ENCODE measurements at places on chromosomes 7 and 10. TPM values are rescaled to one million over a fixed set of nuclear protein-coding genes. Genes with fewer than 3 reads are reported as not detected.
A peak's percentile ranks its signal among the peaks of the same experiment; 100 is the strongest.

DNA sequence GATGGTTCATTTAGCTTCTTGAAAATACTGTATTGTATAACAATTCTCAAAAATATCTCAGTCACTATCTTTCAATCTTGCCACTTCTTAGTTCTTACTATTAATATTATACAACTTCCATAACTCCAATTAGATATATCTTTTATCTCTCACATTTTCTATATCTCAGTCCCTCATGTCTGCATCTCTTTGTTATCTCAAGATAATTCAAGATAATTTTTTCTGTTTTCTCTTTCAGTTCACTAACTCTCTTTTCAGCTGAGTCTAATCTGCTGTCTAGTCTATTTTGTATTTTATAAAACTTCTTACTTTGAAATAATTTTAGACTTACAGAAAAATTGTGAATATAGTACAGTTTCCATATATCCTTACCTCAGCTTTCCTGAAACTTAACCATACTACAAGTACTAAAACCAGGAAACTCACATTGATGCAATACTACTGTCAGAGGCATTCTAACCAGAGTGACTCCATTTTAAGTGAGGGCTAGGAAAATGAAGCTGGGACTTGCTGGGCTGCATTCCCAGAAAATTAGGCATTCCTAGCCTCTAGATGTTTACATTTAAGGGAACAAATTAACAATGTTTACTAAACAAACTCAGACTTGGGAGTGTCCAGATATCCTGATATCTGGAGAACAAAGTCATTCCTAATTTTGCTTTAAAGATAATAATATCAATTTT is 38.4 kb downstream of the DNAJC1 start:
- DNase-seq: no peak

Gene PAPOLB
- total RNA-seq: not detected

DNA sequence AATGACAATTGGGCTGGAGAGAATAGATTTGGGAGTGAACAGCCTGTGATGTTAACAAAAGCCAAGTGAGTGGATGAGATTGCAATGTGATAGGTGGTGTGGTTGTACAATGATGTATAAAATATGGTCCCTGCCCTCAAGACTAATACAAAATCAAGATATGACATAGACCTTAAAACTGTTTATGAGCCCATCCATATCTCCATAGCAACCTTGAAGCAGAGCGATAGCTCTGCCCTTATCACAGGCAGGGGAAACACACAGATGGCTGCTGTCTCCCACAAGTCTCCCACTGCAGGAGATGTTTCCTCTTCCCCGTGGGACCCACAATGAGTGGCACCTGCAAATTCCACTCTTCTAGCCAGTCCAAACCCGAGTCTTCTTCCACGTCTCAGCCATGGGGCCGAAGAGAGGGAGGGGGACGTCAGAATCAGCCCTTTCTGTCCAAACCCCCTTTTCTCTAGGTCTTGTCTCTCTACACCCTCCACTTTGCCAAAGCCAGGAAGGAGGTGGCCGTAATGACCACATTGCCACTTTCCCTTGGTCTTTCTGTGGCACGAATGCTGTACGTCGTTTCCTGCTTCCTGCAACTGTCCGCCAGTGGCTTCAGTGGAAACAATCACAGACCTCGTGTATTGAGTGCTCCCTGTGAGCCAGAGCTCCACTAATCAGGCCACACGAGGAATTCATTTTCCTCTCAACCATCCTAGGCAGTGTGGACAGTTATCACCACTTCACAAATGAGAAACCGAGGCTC is 7.5 kb upstream of the TBXAS1 start:
- no peak for DNase-seq

DNA sequence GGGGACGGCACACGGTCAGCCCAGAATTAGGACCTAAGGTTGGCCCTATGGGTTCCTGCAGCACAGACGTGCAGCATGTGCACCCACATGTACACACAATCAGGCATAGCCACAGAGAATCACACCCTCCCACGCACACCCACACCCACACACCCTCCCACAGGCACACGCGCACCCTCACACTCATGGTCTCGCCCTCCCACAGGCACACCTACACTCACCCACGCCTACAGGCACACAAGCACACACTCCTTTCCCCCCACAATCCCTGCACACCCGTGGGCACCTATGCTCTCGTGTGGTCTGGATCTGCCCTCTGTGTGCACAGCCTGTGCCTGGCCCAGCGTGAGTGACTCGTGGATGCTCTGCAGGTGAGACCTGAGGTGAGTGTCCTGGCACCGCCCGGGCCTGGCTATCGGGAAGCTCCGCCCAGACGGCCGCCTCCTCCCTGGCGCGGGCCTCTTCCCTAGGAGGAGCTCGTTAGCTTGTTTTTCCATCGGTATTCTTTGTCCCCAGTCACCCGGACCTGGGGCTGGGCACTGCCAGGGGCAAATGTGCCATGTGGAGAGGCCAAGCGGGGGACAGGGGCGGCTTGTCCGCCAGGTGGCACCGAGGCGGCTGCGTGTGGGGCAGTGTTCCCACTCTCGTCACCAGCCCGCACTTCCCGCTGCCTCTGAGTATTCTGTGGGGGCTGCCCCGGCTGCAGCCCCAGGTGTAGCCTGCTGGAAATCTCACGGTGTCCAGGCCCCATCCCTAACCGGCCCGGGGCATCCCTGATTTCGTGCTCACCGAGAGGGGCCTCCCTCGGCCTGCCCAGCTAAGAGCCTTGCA is 110.2 kb upstream of the FAM20C start:
- no peak for DNase-seq

- DNase-seq: no peak
These were observed 121.8 kb downstream of the INHBA start for GRCh38 chr7:41581041-41581440.

- DNase-seq: no peak
These were observed 8.4 kb upstream of the SCART1 start for GRCh38 chr10:133445268-133445732.

DNA sequence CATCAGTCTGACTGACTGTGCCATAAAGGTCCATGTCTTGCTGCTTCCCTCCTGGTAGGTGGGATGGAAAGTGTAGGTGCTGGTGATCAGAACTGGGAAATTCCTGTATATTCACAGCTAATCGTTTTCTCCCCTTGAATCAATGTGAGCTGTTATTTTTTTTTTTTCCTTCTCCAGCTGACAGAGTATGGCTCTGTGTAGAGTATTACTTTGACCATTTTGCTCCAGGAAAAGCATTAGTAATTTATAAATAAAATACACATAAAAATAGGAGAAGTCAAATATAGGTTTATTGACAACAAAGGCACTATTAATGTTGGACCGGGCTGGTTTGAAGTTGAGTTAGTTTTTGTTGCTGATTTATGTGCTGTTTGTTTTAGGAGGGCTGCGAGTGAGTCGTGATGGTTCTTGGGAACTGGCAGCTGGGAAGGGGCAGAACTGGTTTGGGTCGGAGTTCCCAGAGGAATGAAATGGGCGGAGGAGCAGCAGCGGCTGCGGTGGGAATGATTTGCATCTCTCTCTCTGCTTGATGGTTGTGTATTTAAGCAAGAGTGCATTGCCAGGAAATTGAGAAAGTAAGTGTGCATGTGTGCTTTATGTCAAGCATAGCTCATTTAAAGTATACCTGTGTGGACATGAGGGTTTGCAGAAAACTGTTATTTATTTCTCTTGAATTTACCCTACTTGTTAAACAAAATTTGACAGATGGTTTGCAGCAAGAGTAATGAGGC is 80.9 kb downstream of the LRMDA start:
- no peak for DNase-seq

DNA sequence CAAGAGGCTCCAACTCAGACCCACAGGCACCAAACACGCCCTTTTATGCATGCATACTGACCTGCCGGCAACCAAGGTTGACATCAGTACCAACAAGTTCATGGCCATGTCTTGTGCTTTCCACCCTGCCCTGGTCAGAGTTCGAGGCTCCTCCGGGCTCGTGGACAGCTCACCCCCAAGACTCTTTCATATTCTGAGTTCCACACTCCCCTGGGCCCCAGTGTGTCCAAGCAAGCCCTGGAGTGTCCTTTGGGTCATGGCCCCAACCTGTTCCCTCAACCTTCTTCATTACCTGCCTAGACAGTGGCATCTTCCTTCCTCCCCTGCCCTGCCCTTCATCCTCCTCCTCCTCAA is 40.5 kb downstream of the HIF1AN start:
- DNase-seq: no peak

Gene RASA4
- 0.61 TPM for total RNA-seq

Gene KLHDC10
- total RNA-seq: 38.2 TPM

GRCh38 chr10:29285624-29286051 is 3.2 kb upstream of the LYZL1 start:
- no peak for DNase-seq

DNA sequence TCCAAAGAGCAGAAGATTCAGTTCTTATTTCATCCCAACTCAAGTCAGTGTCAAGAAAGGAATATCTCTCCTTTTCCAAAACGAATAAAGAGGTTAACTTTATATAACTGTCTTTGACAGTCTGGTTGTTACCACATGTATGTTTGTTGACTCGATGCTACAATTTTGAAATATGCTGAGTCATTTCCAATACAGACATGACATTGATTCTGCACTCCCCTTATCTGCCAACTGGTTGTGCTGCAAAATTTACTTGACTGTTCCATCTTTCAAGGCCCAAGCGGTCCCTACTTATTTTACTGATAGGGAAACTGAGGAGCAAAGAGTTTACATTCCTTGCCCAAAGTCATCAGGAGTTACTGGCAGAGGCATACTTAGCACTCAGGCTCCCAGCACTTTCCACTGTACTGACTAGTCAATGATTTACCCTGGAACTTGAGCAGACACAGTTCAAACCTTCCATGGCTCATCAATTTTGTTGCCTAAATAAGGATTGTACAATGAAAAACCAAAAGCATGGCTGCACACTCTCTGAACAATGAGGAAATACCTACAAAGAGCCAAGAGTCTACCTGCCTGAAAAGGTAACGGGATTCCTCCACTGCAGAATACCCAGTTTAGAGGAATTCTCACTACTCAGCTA is 52.8 kb downstream of the ABLIM1 start:
- no peak for DNase-seq

DNA sequence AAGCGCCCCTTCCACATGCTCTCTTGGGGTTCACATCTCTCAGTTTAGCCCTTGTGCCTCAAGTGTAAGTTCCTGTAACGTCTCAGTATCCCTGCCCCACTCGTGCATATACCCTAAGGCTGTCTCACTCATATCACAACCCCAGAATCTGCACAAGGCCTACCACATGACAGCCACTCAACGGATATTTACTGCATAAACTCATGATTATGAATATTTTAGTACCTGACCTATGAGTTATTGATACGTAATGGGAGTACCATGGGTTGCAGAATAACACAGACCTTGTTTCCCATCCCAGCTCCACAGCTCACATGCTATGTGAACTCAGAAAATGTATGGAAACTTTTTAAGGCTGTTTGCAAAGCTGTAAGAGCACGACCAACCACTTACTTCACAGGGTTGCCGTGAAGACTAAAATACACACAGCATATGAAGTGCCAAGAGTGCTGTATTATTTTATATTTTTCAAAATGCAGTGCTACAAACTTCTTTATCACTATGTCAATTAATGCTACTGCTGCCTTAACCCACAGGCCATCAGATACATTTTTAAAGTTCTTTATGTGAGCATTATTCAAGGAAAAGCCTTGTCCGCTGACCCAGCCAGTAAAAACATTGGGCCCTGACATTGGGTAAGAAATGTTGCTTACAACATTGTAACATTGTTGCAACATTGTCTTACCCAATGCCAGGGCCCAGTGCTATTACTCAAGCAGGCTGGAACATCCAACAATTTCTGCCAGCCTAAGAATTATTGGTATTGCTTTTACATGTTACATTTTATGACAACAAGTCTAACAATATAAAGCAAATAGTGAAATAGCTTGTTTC is 97.2 kb downstream of the JAZF1 start:
- DNase-seq: peak; percentile 85

Gene SRRM3
- 16.4 TPM for total RNA-seq

DNA sequence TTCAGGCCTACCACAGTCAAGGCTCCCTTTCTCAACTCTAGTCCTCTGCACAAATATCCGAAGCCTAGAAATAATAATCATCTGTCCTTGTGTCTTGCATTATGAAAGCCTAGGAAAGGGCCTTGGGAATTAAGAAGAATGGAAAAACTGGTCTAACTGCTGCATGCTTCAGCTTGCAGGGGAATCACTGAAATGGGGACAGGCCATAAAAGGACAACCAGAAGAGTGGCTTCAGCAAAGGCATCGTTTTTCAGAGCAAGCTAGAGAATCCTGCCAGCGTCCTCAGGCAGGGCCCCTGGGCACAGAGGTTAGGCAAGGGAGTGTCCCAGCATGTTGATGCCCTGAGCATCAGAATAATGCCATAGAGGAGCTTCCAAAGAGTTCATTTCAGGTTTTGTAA is 13.2 kb downstream of the ERVW-1 start:
- DNase-seq: no peak

Gene CTAGE15
- total RNA-seq: not detected

Gene HOXA1
- 5.6 TPM for total RNA-seq

Gene GTF2IRD1
- total RNA-seq: 3.8 TPM

DNA sequence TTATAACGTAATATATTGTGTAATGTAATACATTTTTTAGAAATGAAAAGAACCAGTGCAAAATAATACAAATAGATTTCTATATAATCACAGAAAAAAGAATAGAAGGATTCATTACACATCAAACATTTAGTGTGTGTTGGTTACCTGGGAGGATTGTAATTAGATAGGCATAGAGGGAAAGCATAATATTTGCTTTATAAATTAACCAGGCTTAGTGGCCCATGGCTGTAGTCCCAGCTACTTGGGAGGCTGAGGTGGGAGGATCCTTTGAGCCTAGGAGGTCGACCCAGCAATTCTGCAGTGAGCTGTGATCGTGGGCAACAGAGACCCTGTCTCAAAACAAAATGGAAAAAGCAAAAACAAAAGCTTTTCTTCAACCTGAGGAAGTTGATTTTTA is 5.0 kb upstream of the CNOT4 start:
- no peak for DNase-seq

DNA sequence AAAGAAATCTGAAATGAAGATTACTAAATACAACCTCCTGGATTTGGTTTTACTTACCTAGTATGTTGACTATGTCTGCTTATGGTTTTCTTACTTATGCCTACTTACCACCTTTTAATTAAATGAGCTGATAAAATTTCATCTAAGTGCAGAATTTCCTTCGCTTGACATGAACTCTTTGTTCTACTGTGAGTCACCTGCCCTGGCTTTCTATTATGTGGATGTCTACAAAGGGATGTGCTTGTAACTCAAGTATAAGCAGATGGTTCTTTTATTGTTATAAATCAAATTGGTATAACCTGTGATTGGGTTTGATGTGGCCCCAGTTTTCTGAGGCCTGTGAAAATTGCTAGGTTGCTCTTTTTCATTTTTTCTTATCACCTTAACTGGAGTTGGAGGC is 389.1 kb upstream of the ANKRD30A start:
- DNase-seq: no peak

Gene FBXW4
- 10.7 TPM for total RNA-seq

GRCh38 chr7:78111386-78111785 is 312.8 kb downstream of the PHTF2 start:
- no peak for DNase-seq

- DNase-seq: no peak
These were observed 337.2 kb upstream of the CELF2 start for GRCh38 chr10:10680496-10680895.

DNA sequence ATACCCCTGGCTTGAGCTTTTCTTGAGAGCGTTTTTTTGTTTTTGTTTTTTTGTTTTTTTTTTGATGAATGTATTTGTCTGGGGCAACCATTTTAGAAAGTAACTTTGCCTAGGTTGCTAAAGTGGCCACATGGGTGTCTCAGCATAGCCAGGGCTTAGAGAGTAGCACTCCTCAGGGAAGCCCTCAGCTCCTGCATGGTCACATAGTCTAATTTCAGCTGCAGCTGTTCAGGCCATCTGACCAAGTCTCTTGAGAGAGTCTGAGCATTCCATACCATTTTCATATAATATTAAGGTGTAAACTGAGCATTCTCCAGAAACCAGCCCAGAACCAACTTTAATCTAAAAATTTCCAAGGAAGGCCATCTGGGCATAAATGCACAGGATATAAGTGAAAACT is 186.4 kb downstream of the NPSR1 start:
- no peak for DNase-seq
